ENCODE measurements at places on chromosomes 11 and 22.

DNA sequence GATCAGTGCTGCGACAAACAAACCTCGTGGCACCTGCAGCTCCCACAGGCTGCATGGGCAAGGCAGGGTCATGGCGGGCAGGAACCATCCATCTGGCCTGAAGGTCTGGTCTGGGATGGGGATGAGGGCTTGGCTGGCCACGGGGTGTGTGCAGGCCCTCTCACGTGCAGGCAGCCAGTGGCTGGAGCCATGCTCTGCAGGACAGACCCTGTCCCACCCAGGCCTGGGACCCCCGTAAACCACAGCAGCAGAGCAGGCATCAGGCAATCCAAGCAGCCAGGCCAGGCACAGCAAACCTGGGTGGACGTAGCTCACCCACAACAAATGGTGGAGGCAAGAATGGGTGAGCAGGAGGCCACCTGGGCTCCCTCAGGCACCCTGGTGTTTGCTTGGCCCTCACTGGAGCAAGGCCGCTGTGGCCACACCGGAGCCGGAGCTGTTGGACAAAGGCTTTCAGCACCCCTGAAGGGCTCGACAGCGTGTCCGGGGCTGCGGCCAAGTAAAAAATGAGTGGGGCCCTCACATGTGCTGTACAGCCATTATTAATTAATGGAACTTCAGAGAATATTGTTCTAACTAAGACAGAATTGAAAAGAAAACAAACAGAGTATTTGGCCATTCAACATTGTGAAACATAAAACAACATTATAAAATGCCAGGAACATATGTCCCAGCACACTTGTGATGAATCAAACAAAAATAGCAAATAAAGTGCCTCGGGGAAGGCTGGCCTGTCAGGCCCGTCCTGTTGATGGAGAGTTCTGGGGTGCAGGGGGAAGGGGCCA lies 24.0 kb upstream of the GNB1L start:
- no peak for DNase-seq

DNA sequence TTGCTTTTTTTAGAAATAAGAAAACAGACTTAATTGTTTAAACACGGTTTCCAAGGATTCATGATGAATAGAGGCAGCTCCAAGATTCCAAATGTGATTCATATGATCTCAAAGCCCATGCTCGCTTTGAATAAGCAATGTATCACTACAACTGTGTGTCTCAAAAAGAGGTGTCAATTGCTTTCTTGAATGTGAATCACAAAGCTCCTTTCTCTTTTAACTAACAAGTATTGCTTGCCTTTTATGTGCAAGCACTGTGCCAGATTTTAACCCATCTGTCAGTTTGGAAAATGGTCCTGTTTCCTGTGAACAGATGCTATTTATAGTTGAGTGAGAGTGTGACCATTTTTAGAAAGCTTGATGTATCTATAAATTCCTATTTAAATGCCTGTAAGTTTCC lies 6.5 kb downstream of the OOSP1 start:
- no peak for DNase-seq

DNA sequence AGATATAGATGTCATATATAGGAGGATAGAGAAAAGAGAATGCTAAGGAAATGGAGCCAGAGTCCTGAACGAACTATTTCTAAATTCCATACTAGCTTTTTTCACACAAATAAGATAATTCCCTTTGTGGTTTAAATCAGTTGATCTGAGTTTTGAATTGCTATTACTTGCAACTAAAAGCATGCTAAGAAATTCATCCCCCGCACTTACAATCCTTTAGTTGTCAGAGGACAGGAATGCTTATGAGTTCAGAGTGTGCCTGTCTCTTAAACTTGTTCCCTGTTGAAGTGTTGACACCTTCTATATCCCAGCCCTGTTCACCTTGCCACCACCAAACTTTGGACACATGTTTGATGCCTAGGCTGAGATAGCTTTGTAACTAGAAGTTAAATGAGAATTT lies 406.2 kb downstream of the METTL15 start:
- DNase-seq: no peak

DNA sequence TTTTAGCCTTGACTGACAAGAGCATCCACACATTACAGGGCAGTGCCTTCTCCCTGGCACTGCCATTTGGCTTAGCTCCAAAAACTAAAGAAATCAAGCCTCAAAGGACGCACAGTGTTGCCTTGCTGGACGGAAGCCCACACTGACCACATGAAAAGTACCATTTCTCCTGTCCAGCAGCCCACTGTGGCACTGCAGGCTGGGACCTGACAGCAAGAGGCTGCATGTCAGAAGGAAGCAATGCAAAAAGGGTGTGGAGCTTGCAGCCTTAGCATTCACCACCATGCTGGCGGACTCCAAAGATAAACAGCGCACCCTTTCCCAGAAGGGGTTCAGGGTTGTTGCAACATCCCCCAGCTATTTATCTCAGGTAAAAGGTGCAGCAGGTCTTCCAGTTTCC lies 109.3 kb upstream of the BMAL1 start:
- DNase-seq: no peak

DNA sequence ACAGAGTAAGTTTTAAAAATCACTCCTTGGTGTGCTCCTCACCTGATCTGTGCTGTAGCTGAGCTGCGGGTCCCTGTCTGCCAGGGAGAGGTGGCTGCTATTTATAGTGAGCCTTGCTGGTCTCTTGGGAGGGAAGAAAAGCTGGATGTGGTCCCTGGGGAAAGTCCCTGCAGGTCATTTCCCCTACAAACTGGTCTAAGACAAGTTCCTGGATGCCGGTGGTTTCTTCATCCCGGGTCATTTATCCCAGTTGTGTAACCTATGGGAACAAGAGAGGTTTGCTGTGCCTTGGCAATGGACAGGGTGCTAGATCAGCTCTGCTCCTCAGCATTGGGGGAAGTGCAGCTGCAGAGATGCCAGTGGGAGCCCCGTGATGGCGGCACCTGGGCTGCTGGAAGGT lies at the start of gene SAA2:
TSS of gene SAA2 (minus strand) at position 108 of the 400 bp plus-strand sequence. CDS start 657 bp downstream, outside the sequence.
- DNase-seq: no peak

DNA sequence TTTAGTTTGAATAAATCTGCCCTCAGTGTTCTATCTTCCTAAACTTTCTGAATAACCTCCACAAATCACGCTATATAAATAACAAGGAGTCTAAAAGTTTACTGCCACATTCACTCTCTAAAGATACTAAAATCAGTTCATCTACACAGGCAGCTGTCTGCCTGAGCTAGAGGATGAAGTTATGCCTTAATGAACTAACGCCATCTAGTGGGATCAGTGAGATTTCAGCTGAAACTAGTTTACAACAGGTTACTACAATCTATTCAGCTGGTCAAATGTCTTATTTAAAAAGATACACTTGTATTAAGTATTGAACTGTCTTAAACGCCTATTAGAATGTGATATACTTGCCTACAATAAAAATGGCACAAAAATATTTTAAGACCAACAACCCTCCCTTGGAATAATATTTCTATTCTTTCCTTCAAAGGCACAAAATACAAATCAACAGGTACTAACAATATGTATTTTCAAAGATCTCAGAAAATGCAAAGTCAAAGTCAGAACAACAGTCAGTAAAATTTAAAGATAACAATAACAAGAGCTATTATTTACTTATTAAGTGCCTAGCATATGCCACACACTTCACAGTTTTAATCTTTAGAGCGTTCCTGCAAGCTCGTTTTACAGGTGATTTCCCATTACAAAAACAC lies 84.1 kb downstream of the LARGE2 start:
- DNase-seq: peak; percentile 57

GRCh38 chr11:12196872-12197271 lies 86.5 kb downstream of the MICAL2 start:
- no peak for DNase-seq

GRCh38 chr22:28074526-28074925 lies 155.5 kb upstream of the PITPNB start:
- no peak for DNase-seq

DNA sequence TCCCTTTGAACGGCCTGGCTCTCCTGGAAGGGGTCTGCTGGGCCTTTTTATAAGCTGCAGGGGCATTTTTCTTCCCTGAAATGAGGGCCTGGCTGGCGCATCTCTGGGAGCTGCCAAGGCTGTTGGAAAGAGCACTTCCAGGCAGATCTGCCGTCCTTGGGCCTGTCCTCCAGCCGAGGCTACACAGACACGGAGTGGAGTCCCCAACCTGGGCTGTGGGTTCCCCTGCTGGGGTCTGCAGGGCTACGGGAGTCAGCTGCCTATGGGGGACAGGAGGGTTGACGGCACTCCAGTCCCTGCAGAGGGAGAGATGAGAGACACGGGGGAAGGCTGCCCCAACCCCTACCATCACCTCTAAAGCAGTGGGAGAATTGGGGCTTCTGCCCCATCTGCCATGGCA lies 606.6 kb downstream of the TBC1D22A start:
- no peak for DNase-seq

- DNase-seq: no peak
These were observed 35.9 kb upstream of the MYEOV start for GRCh38 chr11:69257838-69258658.

GRCh38 chr22:29352778-29353177 lies 35.6 kb downstream of the AP1B1 start:
- no peak for DNase-seq

- no peak for DNase-seq
These were observed 60.2 kb downstream of the SLN start for GRCh38 chr11:107651672-107652071.

DNA sequence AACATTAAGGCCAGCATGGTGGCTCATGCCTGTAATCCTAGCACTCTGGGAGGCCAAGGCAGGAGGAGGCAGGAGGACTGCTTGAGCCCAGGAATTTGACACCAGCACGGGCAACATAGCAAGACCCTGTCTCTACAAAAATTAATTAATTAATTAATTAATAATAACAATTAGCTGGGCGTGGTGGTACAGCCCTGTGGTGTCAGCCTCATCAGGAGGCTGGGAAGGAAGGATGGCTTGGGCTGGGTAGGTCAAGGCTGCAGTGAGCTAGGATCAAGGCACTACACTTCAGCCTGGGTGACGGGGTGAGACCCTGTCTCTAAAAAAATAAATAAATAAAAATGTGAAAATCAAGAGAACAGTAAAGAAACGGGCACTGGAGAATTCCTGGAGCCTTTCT lies 1.4 kb downstream of the ARFGAP3 start:
- no peak for DNase-seq

DNA sequence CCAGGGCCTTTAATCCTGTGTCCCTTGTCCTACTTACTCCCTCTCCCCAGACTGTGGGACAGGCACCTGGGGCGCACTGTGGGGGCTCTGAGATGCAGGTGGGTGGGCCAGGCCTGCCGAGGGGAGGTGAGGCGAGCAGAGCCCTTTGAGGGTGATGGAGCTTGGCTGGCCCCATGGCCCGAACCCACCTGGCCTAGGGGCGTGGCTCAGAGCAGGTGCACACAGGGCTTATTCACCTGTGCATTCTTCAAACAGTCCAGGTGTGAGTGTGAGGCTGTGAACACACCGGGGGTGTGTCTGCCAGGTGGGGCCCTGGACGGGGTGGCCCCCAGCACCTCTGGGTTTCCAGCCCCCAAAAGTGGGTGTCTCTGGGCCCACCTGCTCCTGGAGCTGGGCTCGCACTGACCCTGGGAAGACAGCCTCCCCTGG lies 9.0 kb upstream of the MUC5AC start:
- DNase-seq: no peak

GRCh38 chr22:22342697-22343580 lies 98.4 kb downstream of the VPREB1 start:
- DNase-seq: peak; percentile 74

- DNase-seq: no peak
These were observed 404.0 kb downstream of the GUCY1A2 start for GRCh38 chr11:106614262-106614661.

DNA sequence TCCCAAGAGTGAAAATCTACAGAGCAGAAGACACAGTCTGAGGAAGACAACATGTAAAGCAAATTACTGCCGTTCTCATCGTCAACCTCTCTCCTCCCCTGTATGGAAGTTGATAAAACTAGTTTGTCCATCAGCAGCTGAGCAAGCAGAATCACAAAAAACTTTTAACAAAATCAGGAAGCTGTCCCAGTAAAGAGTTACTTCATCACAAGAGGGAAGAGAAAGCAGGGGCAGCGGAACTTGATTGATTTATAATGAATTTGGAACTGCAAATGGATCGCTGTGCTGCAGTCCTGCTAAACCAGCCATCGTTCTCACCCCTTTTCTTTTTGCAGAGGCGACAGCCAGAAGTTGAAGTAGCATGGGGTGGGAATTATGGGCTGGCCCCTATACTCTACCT lies 13.7 kb upstream of the UCP3 start:
- no peak for DNase-seq

GRCh38 chr11:200224-201003 lies 6.8 kb downstream of the BET1L start:
- no peak for DNase-seq

DNA sequence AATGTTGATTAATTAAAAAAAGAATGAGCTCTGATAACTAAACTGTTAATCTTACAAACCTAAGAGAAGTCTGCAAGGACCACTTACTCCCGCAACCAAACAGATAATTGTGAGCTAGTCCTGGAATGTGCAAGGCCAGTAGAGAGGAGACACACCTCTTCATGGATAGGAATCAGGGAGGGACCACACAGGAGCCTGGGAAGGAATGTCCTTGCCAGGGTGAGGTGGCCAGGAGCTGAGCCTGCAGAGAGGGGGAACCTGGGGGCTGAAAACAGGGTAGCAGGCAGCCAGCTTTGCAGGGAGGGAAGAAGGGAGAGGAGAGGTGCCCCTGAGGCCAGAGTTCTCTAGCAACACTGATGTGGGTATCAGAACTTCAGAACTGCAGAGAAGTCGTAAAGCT lies 9.4 kb upstream of the NLRP10 start:
- no peak for DNase-seq

- no peak for DNase-seq
These were observed 29.7 kb upstream of the SOX10 start for GRCh38 chr22:38014083-38014482.

GRCh38 chr22:37549704-37550059 lies 10.6 kb upstream of the CDC42EP1 start:
- DNase-seq: no peak

- peak; percentile 37 for DNase-seq
These were observed 5.6 kb downstream of the LIPT2 start for GRCh38 chr11:74487875-74488274.

GRCh38 chr11:131980199-131980598 lies 609.8 kb downstream of the NTM start:
- DNase-seq: no peak

- DNase-seq: no peak
These were observed 1.1 kb downstream of the SLC43A3 start for GRCh38 chr11:57425565-57426438.

- DNase-seq: no peak
These were observed 21.6 kb downstream of the GUCY1A2 start for GRCh38 chr11:106996691-106997090.

DNA sequence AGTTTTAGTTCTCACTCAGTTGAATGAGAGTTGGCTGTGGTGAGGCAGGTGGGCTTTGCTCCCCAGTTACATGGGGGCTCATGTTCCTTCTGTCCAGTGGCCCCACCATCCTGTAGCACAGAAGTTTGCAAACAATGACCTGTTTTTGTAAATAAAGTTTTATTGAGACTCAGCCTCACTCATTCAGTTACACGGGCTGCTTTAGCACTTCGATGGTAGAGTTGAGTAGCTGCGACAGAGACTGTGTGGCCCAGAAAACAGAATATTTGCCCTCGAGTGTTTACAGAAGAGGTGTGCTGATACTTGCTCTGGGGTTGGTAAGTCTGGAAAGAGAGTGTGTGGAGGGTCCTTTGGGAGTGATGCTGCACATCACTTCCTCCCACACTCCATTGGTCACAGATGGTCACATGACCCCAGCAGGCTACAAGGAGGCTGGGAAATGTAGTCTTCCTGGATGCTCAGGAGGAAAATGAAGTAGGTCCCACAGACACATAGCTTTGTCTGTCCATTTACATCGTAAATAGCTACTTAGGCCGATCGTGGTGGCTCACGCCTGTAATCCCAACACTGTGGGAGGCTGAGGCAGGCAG lies 34.6 kb downstream of the IFT27 start:
- DNase-seq: no peak

All from HuH-7 (cell line).